Fibroblast of gingiva (primary cell): ENCODE measurements at places on chromosomes 1 and 21.

- DNase-seq = peak; percentile 6
Observed at GRCh38 chr1:82152356-82153271, 351.9 kb downstream of the ADGRL2 start.

- DNase-seq = no peak
Observed at GRCh38 chr1:194184974-194185373, 998.6 kb upstream of the B3GALT2 start.

DNA sequence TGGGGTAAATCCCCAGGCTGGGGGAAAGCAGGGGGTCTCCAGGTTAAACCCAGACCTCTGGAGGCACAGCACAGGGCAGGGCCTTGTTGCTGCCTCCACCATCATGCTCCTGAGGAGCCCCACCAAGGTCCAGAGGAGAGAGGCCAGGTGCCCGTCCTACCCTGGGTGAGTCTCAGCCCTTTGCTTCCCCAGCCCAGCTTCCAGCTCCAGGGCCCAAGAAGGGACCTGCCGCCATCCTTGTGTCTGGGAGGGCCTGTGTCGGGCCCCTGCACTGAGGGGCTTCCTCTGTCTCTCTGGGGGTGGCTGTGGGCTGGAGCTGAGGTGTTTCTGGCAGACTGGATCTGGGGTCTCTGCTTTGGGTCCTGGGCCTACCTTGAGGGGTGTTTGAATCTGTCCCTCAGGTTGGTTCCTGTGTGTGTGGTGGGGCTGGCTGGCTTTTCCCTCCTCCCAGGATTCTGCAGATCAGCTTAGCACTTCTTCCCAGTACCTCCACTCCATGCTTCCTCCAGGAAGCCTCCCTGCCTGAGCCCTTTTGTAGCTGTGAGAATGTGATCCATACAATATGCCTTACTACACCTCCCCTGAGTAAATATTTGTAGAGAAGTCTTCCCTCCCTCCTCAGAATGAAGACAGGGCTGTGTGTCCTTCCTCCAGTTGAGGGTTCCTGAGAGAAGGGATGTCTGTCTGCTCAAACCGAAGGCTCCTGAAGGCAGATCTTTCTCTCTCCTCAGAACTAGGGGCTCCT lies 6.2 kb downstream of the GPR3 start:
- no peak for DNase-seq

GRCh38 chr1:8815582-8816151 lies 1.8 kb downstream of the RERE start:
- no peak for DNase-seq

- no peak for DNase-seq
Observed at GRCh38 chr1:41361495-41362356, 492 bp downstream of the FOXO6 start.

- DNase-seq = no peak
Observed at GRCh38 chr1:180501865-180502360, 464 bp downstream of the ACBD6 start.

DNA sequence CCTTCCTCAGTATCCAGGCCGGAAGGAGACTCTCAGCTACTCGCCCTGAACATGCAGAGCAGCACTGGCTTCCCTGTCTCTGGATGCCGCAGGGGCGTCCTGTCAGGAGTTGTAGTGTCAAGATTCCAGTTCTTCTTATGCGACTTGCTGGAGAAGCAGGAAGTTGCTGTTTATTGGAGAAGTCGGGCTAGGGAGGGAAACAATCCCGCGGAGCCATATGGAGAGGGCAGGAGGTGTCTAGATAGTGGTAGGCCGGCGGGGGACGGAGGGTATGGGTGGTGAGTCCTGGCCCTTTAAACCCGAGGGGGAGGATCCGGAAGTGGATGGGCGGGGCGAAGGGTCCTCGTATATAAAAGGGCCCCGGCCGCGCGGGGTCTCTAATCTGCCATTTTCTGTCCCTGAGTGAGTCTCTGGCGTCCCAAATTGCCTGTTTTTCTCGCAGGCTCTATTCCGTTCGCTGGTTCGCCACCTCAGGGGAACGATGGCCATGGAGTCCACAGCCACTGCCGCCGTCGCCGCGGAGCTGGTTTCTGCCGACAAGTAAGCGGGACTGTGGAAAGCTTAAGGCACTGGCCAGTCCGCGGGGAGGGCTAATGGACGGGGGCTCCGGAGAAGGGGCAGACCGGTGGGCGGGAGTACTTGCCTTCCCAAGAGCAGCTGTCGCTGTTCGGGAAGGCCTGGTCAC lies at the start of gene NASP:
NASP (plus strand) TSS at position 376 of the 685 bp plus-strand sequence; CDS start at position 482, 106 bp downstream.
- DNase-seq = peak; percentile 72

GRCh38 chr1:151816548-151817352 lies 11.5 kb upstream of the LINGO4 start:
- DNase-seq = no peak

- peak; percentile 25 for DNase-seq
Observed at GRCh38 chr1:41382480-41383090, 21.4 kb downstream of the FOXO6 start.

DNA sequence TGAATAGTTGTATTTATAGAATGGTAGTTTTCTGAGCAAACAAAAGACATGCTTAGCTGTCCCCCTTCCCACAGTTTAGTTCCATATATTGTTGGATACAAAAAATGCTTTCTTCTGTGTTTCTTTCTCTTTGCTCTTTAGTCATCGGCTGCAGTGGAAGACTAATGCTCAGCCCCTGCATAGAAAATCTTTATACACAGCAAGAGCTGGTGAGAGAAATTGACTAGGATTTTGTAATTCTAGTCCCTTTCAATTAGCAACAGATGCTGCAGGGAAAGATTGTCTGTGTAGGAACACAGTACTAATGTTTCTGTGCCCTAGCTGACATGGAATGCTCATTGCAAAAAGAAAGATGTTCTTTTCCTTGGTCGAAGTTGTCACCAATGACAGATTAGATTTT lies 200.9 kb downstream of the RPS6KC1 start:
- peak; percentile 48 for DNase-seq

- no peak for DNase-seq
Observed at GRCh38 chr1:201050515-201051277, 27.2 kb upstream of the KIF21B start.

DNA sequence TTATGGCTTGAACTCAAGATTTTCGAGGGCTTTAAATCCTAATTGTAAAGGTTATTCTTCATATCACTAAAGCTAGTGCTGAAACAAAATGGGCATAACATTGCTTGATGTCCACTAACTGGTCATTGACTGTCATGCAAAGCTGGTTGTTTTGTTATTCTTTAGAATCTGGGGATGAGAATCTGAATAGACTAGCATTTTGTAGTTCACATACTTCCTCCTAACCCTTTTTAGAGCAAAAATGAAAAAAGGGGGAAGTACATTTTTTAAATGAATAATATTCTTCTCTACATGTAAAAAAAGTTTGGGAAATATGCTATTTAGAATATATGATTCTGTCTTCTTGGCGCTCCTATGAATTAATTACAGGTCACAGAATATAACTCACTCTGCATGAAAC lies 72.2 kb upstream of the HMCN1 start:
- no peak for DNase-seq

DNA sequence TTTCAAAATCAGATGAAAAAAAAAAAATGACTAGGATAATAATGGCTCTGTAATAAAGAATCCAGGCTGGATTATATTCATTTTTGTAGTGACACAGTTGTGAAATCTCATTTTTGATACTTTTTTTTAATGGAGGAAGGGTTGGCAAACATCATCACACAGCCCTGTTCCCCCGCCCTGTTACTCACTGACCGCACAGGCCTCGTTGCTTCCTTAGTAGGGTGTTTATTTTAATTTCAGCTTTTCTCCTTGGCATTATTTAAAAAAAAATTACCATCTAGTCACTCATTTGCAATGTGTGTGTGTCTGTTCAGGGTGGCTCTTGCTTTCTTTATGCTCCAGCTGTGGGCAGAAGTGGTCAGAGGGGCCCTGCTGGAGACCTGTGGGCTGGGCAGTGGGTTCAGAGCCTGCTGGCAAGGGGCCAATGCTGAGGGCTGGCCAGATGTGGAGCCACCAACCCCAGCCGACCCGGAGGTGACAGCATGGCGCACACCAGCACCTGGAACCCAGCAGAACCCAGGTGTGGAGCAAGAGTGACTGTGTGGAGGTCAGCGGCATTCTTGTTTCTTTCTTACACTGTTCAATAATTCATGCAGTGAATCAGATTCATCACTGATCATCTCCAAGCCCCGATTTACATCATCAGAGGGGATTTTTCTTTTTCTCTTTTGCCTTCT lies 44.6 kb downstream of the ZSCAN20 start:
- DNase-seq = no peak

GRCh38 chr1:25451908-25452307 lies 21.2 kb downstream of the MACO1 start:
- no peak for DNase-seq

DNA sequence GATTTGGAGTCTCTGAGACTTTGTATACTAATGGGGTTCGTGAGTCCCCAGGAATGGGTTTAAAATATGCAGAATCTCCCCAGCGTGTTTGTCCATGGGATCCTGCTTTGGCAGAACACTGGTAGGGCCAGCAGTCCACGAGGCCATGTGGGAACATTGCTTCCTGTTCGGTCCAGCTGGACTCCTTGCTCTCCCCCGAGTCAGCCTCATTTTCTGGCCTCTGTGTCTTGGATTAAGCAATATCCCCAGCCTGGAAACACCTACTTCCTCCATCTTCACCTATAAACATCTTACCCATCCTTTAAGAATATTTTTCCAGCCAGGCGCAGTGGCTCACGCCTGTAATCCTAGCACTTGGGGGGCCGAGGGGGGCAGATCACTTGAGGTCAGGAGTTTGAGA lies 142.4 kb downstream of the NAV1 start:
- no peak for DNase-seq

- no peak for DNase-seq
Observed at GRCh38 chr1:5632224-5632623, 360.0 kb downstream of the NPHP4 start.
